ENCODE measurements at places on chromosomes 1 and 21. TPM values are rescaled to one million over a fixed set of nuclear protein-coding genes. Genes with fewer than 3 reads are reported as not detected.

DNA sequence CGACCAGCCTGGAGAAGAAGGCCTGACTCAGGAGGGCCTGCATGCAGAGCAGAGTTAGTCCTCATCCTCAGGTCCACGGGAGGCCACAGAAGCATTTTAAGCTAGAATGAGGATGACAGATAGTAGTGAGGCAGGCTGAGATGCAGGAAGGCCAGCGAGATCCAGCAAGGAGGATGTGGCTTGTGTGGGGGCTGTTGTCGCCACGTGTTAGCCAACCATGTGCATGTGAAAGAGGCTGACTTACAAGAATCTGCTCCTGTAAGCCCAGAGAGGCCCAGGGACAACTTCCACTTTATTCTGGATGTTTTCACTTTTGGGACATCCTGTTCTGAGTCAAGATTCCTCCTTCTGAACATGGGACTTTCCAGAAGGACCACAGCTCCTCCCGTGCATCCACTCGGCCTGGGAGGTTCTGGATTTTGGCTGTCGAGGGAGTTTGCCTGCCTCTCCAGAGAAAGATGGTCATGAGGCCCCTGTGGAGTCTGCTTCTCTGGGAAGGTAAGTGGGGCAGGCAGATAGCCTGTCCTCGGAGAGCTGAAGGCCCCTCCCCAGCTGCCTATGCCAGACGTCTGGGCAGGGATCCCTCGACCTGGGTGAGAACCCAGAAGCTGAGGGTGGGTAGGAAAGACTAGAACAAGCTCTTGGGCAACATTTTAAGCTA, at the start of gene SLAMF8:
Gene SLAMF8 (plus strand): TSS at position 433 of the 661 bp plus-strand sequence. CDS start 26 bp downstream, at position 459.
- DNase-seq = no peak

GRCh38 chr1:206115791-206116190, 1.4 kb downstream of the AVPR1B start:
- no peak for DNase-seq

- no peak for DNase-seq
These were observed 21.7 kb downstream of the CASZ1 start for GRCh38 chr1:10774615-10775310.

CAPN8 gene
- not detected for total RNA-seq

GPA33 gene
- 0.69 TPM for total RNA-seq

OR2T8 gene
- not detected for total RNA-seq

NGF gene
- 0.14 TPM for total RNA-seq

S1PR1 gene
- 2.4 TPM for total RNA-seq
